ENCODE measurements at places on chromosomes 3 and 15.

DNA sequence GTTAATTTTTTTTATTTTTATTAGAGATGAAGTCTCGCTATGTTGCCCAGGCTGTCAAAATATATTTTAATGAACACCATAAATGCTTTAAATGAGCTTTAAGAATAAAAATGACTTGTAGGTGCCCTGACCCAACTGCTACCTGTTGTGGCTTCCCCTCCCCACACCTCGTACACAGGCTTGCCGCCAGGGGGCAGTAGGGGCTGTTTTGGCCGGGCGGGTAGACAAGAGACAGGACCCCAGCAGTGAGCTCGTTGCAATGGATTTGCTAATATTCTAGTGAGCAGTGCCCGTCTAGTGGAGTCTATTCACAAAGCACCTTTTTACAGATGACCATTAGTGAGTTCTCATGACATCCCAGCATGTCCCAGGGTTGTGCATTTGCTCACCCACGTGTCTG lies 418.1 kb downstream of the OCA2 start:
- DNase-seq = no peak

DNA sequence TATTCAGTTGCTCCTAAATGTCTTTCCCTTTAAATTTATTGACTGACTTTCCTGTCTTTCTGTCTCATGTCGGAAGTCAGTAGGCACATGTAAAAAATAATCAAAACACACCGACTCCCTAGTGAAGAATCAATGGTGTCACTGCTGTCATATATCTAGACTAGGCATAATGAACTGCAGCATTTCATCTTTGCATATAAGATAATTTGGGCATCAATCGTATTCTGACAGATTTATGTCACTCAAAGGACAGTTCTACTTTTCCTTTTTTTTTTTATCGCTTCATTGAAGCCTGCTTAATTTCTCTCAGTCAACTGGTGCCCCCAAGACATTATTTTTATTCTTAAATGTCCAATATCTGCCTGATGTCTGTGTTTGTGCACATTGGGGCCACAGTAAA lies 206.3 kb downstream of the MEIS2 start:
- DNase-seq = no peak

GRCh38 chr15:83998486-83998885 lies 237.1 kb upstream of the GOLGA6L4 start:
- no peak for DNase-seq

DNA sequence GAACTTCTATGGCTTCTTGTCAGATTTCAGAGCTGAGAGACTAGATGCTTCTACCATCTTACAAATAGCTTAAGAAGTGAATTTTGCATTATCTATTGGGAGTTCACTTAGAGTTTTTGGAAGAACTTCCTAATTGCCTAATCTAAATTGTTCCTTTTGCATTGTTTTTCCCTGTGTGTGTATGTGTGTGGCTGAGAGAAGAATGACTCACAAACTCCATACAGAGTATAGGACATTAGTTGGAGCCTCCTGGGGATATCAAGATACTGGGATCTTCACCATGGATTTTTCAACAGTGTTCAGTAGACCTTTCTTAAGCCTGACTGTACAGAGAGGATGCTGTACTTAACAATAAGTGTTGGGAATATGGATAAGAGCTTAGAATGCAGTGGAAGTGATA lies 10.9 kb downstream of the TLNRD1 start:
- no peak for DNase-seq

GRCh38 chr15:32117122-32117521 lies 86.8 kb downstream of the CHRNA7 start:
- no peak for DNase-seq

GRCh38 chr3:127792541-127793292 lies 29.6 kb downstream of the MGLL start:
- no peak for DNase-seq

DNA sequence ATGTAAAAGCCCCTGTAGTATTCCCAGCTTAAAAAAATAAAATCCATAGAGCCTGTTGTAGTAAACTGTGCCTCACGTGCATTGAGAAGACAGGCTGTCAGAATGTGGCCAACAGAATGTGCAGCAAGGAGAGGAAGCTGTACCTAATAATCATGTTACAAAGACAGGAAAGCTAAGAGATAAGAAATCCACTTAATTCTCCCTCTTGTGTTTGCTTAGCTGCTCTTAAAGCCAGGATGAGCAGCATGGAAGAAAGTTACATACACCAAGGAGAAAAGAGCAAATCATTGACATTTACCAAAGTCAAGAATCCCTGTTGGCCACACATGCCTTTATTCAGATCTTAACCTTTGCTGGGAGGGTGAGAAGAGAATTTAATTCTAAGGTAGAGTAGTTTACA lies 85.9 kb downstream of the TNIK start:
- no peak for DNase-seq

- no peak for DNase-seq
Observed at GRCh38 chr3:42763021-42763420, 10.0 kb downstream of the CCDC13 start.
